Omental fat pad (tissue), 4 donors: ENCODE measurements at places on chromosomes 2 and 18. TPM values are rescaled to one million over a fixed set of nuclear protein-coding genes. Genes with fewer than 3 reads are reported as not detected.

- no peak for DNase-seq
Observed at GRCh38 chr2:67802291-67802690, 260.5 kb downstream of the C1D start.

DNA sequence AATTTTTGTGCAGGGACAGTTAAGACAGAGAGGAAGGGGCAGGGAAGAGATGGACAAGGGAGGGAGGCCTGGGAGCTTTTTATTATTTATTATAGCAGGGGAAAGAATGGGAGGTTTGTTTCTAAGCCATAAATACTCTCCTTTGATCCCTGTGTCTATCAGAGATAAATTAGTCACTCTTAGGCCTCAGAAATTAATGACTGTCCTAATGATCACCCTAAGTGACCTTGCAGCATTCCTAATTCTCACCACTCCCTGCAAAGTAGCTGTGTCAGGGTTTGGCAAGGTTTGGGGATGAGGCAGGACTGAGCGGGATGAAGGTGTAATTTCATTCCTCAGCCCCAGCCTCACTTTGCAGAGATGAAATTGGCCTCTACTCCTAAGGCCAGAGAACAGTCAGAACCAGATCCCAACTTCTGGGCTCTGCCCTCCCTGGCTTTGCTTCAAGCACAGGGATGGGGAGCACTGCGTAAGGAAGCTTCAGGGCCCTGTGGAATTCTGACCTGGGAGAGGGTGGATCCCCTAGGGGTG, 95.0 kb downstream of the TMEM17 start:
- DNase-seq = no peak

DNA sequence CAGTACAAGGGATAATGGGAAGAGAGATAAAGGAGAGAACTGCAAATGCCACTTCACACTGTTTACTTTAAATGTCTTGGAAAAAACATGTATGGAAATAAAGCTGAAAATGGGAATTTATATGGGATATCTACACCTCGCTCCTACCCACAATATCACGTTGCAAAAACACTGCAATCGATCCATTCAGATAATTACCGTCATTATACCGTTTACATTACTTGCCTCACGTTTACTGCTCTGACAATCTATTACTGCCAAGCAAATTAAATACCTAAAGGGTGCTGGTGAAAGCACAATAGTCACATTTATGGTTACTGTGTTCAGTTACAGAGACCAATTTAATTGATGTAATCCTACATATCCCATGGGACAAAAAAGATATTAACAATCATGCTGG, 214.7 kb upstream of the LYPD1 start:
- no peak for DNase-seq

- no peak for DNase-seq
Observed at GRCh38 chr2:222423186-222423585, 1.2 kb upstream of the SGPP2 start.

- DNase-seq = no peak
Observed at GRCh38 chr18:27605107-27605834, 420.2 kb upstream of the CHST9 start.

DNA sequence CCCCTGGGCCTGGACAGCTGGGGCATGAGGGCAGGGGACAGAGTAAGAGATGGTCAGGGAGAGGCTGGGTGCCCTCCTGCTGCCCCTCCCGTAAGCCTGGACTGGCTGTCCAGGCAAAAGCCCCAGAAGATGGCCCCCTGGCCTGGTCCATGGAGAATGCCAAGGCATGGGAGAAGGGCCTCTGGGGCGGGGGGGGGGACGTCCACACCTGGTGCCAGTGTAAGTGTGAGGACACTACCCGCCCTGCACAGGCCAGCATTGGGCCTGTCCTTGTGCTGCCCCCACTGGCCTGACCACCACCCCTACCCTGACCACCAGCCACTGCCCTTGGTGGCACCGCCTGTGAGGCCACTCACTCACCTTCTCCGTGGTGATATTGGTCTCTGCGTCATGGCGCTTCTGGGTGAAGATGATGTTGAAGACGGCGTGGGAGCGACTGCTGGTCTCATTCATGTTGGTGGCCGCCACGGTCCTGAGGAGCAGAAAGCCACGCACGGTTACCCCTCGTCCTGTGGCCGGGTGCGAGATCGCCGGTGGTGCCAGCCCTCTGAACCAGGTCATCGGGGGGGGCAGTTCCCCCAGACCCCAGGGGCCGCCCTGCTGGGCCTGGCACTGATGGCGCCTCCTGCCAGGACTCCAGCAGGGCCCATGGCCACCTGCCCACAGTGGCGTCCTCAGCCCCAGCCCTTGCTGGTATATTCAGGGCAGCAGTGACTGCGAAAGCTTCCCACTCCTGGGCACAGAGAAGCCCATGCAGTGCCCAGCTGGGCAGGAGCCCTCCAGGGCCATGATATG, 35.2 kb downstream of the KIF1A start:
- no peak for DNase-seq

GRCh38 chr2:113184531-113185230, 10.9 kb downstream of the PSD4 start:
- DNase-seq = no peak

GRCh38 chr2:10371441-10372196, 68.9 kb downstream of the HPCAL1 start:
- no peak for DNase-seq

GRCh38 chr2:172082105-172082943, 3.0 kb upstream of the DLX1 start:
- DNase-seq = no peak

GRCh38 chr18:47346016-47346415, 94.6 kb upstream of the SKOR2 start:
- no peak for DNase-seq

DNA sequence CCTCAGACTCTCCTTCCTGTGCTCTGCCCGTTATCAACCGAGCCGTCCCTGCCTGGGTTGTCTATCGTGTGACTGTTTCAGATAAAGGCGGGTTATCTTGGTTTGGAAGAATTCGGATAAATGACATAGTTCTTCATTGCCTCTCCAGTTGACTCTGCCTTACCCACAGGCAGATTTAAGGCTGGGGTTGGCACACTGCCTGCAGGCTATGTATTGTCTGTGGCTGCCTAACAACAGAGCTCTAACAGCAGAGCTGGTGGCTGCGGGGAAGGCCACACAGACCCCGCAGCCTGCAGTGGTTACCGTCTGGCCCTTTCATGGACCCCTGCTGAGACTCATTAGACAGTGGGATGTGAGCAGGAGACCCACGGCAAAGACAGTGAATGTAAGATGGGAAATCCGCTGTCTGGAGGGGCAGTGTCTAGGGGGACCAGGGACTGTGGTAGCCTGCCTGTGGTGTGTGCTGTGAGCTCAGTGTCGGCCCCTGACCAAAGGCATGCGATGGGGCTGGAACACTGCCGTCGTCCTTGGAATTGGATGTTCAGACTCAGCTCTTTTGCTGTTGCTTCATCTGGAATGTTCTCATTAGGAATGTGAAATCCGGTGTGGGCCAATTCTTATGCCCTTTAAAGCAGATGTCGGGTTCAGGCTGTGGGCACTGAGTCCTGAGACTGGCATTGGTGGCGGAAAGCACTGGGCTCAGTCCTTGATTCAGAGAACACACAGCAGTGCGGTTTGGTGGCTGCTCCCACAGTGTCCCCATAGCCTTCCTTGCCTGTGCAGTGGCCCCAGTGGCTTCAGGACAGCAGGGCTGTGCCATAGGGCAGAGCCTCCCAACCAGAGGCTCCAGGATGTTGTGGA, 44.5 kb downstream of the SH3RF3 start:
- no peak for DNase-seq

DNA sequence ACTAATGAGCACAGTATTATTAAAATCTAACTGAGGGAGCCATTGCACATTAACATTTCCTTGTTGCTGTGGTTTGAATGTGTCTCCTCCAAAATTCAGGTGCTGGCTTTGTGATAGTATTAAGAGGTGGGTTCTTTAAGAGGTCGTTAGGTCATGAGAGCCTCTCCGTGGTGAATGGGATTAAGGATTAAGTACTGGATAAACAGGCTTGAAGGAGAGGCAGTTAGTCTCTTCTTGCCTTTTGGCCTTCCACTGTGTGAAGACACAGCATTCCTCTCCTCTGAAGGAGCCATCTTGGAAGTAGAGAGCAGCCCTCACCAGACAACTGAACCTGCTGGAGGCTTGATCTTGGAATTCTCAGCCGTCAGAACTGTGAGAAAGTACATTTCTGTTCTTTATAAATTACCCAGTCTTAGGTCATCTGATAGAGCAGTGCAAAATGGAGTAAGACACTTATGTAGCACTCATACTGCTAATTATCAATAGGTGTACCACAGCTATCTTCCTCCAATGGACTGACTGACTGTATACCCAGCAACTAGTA, 182.7 kb downstream of the MYO3B start:
- DNase-seq = no peak

DNA sequence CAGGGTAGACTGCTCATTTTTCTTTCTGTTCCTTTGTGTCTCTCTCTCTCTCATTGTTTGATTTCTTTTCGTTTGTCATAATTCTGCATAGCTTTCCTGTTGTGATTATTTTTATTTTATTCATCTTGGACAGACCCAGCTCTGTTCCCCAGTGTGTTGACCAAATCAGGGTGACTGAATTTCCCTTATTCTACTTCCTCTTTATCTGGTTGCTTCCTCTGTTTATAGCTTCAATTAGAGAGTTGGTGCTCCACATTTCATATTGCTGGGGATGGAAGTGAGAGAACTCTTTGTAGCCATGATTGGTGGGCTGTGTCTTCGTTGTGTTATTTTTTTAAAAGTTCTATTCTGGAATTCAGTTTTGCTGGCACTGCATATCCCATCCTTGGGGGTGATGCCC, 19.1 kb downstream of the PROKR1 start:
- no peak for DNase-seq

DNA sequence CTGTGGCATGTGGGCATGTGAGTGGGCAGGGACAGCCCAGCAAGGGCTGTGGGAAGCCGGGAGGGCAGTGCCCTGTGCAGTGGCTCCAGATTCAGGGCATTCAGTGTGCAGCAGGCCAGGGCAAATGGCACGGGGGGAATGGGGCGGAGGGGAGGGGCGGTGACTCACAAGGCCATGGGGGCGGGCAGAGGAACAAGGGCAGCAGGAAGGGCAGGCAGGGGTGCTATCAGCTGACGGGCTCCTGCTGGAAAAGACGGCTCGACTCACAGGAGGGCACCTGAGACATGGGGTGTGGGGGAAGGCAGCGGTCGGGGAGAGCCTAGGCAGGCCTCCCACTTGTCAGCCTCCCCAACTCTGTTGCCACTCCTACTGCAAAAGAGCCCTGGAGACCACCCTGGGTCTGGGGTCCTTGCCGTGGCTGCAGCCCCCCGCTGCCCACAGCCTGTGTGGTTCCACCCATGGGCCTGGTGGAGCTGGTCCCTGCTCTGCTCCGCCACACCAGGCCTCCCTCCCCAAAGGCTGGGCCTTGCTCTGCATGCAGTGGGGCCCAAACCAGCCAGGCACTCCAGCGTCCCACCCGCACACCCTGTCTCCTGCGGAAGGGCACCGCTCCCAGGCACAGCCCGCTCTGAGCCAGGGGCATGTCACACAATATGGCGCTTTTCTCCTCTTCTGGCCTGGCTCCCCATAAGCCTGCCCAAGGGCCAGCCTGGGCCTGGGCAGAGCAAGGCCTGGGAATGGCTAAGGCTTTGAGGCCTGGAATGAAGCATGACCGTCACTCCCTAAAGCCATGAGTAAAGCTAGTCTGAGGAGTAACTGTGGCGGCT, 25.9 kb downstream of the HS6ST1 start:
- DNase-seq = no peak

TEKT4 gene
- total RNA-seq = not detected

ABCB11 gene
- total RNA-seq = 0.24 TPM

CFAP65 gene
- total RNA-seq = 0.19 TPM

RTN4 gene
- 471 TPM for total RNA-seq

MAP3K19 gene
- not detected for total RNA-seq
